ENCODE measurements at places on chromosomes 12 and 14.

GRCh38 chr12:4030929-4031702, 157.9 kb upstream of the PARP11 start:
- DNase-seq: peak; percentile 95

DNA sequence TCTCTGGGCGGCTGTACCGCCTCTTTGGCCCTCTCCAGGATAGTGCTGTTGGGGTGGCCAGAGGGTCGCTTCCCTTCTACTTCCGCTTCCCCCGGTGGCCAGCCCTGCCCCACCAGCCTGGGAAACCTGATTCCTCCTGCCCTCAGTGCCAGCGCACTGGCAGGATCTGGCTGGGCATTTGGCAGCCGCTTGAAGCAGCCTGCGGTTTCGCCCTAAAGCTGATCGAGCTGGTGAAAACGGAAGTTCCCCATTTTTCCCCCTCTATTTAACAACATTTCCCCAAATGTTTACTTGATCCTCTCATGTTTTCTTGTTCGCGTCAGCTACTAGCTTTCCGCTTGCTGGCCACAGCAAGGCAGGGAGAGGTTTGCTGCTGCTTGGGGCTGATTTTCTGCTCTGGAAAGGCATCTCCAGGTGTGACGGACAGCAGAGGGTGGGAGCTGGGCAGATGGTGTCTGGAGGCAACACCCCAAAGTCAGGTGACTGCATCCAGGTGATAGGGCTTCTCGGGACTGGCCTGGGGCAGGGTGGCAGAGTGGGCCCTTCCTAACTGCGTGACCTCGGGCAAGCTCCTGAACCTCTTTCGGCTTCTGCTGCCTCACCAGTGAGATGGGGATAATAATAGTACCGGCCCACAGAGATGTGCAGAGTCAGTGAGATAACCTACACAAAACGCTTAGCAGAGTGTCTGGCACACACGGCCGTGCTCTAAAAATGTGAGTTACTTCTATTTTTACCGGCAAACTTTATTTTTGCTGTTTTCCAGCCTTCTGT, 53.1 kb downstream of the TSPAN9 start:
- no peak for DNase-seq

GRCh38 chr14:64673316-64673715, 30.9 kb upstream of the PLEKHG3 start:
- DNase-seq: no peak

GRCh38 chr14:51917193-51917592, 56.8 kb downstream of the GNG2 start:
- no peak for DNase-seq

GRCh38 chr14:96710060-96710666, 87.0 kb upstream of the VRK1 start:
- DNase-seq: no peak

GRCh38 chr14:51515611-51516010, 136.1 kb upstream of the FRMD6 start:
- DNase-seq: no peak

Data from GM12891 (cell line).